ENCODE measurements at places on chromosomes 3 and 15.

DNA sequence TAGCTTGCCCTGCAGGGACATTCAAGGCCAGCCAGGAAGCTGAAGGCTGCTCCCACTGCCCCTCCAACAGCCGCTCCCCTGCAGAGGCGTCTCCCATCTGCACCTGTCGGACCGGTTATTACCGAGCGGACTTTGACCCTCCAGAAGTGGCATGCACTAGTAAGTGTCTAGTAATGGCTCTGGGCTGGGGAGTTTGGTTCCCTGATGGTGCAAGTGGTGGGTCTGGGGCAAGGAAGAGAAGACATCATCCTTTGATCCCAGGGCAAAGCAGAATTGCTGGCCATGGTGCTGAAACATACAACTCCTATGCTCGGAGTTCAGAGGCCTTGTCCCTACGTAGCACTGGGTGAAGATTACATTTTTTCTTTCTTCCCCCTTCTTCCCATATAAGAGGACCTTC is 311.4 kb downstream of the EPHB1 start:
- DNase-seq: peak; percentile 78

DNA sequence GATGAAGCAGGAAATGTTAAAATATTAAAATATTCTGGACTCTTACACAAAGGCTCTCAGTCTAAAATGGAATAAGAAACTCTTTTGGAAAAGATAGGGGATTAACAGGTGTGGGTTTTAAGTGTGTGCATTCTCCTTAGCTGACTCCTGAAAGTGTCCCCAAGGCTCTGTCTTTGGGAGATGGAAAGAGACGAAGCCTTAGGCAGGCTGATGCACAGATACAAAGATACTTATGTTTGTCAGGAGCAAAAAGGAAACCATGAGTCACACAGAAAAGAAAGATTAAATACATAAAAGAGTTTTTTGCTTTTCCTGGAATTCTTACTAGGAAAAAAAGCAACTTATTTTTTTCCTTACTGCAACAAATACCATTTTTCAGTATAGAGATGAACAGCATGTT is 23.8 kb upstream of the ABI3BP start:
- DNase-seq: no peak

GRCh38 chr3:69893274-69893673 is 106.3 kb upstream of the SAMMSON start:
- DNase-seq: no peak

- no peak for DNase-seq
These were observed 62.2 kb downstream of the CASR start for GRCh38 chr3:122245513-122246174.

- no peak for DNase-seq
These were observed 2.7 kb upstream of the LMAN1L start for GRCh38 chr15:74809956-74810355.

- DNase-seq: no peak
These were observed 38.8 kb downstream of the TNK2 start for GRCh38 chr3:195869413-195870001.

Data from lung (tissue), 17 donors.